Caco-2 (cell line): ENCODE measurements at places on chromosomes 12 and 14. TPM values are rescaled to one million over a fixed set of nuclear protein-coding genes. Genes with fewer than 3 reads are reported as not detected.
A peak's percentile ranks its signal among the peaks of the same experiment; 100 is the strongest.

MGP gene
- total RNA-seq, result not detected in 2 replicates

ITGA7 gene
- 46.1 and 47.0 TPM in 2 replicates for total RNA-seq

RNASE4 gene
- total RNA-seq, result 8.8 and 9.2 TPM in 2 replicates

GRCh38 chr14:96503306-96503679, 1.1 kb downstream of the PAPOLA start:
- no peak for DNase-seq

DNA sequence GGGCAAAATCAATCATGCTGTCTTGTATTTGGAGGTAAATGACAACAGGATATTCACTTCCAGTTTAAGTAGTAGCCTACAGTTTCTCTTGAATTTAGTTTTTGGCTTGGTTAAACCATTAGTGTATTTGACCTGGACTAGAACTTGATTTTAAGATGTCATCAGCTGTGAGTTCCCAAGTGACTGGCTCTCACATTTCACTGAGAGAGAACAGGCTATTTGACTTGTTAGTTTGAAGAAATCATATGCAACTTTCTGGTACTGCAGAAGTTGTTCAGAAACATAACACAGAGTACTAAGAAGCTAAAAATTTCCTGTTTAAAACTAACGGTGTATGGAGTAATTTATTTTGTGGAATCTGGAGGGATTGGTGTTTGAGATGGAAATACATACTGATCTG, 22.3 kb downstream of the MNAT1 start:
- DNase-seq, result no peak

DNA sequence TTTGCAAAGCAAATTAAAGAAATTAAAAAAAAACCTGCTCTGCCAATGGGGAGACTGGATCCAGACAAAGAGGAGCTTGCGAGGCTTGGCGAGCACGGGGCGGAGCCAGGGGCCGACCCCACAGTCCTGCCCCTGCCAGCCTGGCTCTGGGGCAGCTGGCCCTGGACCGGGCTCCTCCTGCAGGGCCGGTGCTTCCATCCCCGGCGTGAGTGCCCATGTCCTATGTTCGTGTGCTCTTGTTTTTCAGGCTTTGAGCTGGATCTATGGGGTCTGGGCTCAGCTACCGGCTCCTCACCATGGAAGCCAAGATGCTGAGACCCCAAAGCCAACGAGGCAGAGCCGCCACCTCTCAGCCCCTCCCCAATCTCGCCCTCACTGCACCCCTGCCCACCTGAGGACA, 176.8 kb downstream of the KIF26A start:
- DNase-seq, result peak; percentile 7

DNA sequence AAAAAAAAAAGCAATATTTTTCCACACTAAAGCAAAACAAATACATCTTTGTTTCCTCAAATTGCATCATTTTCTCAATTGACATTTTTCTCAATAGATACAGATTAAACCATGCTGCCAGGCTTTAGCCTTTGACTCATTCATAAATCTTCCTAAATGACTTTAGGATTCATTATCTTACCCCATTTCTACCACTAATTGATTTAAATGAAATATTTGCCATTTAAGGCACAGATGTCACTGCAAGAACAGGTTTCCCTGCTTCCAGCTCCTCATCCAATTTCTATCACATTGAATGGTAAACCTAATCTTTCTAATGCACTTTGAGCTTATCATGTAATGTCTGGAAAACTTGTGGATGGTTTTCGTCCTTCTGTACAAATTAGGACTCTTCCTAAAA, 298.7 kb downstream of the RPL10L start:
- DNase-seq, result no peak

DNA sequence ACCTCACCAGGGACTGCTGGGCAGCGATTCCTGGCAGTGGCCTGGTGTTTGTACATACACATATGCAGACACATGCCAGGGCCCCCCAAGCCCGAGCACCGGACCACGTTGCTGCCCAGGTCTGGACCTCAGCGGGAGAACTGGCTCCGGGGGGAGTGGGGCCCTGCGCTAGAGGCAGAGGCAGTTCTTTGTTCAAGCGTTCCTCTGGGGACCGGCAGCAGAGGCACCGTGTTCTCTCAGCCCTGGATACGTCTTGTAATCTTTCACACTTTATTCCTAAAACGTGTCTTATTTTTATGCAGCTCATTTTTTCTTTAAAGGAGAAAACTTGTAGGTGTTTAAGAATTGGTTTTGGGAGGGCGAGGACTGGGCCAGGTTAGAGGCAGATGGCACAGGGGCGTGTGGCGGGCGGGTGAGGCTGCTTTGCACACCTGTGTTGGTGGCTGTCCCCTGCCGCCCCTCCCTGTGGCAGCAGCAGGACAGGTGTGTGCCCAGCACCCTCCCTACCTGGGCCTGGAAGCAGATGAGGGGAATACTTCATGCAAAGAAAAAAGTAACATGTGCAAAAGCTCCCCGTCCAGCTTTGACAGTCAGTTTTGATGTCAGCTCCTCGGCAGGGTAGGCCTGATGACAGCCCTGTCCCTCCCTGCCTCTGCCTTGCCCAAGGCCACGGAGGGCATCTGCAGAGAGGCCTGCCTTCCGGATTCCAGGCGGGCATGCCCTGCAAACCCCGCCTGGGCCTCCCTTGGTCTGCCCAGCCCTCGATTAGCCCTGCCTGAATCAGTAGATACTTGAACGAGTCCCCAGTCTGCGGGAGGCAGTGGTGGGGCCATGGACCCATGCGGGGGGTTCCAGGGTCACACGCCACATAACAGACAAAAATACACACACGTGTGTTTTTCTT, 7.0 kb upstream of the PUS1 start:
- no peak for DNase-seq

DNA sequence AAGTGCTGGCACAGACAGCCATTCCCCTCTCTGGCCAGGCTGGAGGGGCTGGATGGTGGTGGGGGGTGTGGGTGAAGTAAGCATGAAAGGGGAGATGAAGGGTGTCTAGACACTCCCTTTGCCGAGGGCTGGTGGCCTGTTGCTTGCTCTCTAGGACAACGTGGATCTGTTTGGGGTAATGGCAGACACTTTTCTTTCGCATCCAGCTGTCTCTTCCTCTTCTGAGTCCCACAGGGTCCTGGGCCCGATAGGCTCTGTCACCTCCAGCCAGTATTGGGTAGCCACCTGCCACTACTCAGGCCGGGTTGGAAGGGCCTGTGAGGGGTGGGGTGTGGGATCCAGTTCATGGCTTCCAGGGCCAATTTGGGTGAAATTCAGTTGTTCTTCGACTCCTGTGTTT, 218.1 kb downstream of the CACNA1C start:
- DNase-seq, result peak; percentile 29

GRCh38 chr12:44015333-44015941, 179.6 kb downstream of the TMEM117 start:
- peak; percentile 62 for DNase-seq

- DNase-seq, result peak; percentile 58
Measured at GRCh38 chr12:119169150-119169549, 9.6 kb upstream of the HSPB8 start.

DNA sequence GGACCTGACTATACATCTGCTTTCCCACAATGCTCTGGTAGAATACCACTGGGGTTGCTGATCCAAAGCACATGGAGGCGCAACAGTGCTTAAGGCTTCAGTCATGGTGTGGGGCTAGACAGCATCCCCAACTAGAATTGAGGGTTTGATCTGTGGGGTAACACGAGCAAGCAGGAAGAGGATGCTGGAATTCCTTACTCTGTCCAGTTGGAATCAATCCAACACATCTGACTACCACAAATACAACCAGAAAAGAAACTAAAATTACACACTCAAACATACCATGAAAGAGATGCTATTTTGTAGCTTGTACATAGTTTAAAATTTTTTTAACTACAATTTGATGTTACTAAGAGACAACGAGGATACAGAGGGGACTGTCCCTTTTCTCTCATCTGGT, 40.4 kb upstream of the GTF2A1 start:
- no peak for DNase-seq

- DNase-seq, result no peak
Measured at GRCh38 chr12:131903270-131904255, 9.1 kb downstream of the ULK1 start.

DNA sequence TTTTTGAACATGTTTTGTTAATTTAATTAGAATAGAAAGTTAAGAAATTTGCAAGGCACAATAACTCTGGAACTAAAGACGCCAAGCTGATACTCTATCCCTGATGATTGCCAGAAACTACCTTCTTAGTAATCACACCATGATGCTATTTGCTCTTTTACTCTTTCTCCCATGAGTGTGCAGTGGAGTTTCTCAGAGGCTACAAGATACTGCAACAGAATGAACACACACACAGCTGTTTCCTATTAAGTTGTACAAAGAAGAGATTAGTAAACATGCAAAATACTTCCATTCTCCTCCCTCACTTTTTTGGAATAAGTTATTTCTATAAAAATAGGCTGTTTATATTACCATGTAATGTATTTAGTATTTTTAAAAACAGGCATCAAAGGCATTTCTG, 1367.5 kb downstream of the AACS start:
- DNase-seq, result no peak

DNA sequence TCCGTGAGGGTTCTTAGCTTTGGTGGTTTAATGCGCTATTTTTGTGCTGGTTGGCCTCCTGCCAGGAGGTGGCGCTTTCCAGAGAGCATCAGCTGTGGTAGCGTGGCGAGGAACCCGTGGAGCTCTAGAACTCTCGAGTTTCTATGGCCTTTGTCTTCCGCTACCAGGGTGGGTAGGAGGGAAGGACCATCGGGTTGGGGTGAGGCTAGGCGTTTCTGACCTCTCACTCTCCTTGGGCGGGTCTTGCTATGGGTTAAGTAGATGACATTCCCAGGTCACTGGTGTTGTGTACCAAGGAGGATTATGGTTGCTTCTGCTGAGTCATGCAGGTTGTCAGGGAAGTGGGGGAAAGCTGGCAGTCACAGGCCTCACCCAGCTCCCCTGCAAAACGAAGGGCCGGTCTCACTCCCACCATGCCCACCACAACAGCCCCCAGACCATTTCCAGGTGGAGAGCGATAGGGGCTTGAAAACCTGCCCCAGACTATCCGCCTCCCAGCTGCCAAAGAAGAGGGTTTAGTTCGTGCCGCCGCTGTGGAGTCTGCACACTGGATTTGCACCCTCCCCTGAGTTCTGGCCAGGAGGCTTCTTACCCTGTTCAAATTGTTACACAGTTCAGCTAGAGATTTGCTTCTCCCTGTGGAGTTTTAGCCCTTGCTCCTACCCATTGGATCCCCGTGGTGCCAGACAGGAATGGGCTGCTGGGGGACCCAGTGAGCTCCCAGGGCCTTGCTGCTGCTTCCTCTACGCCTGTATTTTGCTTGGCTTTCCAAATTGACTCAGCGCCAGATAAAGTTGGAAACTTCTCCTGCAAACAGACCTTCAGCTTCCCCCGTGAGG, 21.9 kb downstream of the RNFT2 start:
- no peak for DNase-seq
